RKO (cell line): ENCODE measurements at places on chromosomes 12 and 14.

DNA sequence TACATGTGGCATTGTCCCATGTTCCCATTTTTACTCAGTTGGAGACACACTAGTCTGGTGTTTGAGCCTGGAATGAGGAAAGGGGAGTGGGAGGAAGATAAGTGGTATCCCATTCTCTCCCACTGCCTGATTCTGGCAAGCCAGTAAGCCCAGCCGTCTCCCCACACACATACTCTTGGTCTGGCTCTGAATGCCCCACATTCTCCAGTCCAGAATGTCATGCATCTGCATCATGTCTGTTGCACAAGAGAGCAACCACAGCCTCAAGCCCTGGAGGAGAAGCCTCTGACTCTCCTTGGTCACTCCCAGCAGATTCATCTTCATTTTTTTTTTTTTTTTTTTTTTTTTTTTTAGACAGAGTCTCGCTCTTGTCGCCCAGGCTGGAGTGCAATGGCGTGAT, 48.0 kb downstream of the DRAM1 start:
- no peak for DNase-seq

DNA sequence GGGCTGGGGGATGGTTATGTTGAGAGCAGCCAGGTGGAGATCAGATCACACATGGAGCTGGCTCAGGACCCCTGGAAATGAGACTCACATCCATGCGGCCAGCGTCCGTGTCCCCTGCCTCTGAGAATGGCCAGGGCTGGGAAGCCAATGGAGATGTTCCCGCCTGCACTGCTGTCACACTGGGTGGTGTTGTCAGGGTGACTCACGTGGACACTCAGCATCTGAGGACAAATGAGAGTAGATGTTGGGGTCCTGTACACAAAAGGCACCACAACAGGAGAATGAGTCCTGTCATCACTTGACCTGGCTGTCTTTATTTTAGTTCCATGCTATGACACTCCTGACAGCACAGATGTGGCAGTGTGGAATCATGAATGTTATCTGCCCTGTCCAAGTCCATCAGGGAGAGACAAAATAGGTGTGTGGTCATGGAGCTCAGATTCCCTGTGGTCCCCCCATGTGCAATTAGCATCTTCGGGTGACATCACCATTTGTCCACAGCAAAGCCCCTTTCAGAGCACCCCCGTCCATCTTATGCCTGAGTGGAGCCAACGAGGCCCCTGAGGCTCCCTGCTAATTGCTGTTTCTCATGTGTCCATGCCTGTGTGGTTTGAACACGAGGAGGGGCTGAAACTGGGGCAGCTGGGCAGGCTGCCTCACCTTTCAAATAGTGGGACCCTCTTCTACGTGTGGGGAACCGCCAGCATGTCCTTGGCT, 393.5 kb downstream of the AACS start:
- DNase-seq: no peak

DNA sequence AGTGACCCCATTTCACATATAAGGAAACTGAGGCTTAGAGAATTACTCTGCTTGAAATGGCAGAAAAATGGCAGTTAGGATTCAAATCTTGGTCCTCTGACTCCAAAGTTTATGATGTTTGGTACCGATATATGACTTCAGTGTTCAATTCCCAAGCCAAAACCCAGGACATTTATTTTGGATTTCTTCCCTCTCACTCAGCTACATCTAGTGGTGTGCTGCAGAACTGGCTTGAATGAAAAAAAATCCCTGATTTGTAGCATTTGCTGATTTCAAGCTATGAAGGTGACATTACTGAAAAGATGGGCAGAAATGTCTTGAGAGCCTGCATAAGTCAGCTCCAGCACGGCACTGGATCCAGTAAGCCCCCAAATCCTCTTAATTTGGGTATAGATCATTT, 106.4 kb downstream of the EFCAB11 start:
- no peak for DNase-seq

DNA sequence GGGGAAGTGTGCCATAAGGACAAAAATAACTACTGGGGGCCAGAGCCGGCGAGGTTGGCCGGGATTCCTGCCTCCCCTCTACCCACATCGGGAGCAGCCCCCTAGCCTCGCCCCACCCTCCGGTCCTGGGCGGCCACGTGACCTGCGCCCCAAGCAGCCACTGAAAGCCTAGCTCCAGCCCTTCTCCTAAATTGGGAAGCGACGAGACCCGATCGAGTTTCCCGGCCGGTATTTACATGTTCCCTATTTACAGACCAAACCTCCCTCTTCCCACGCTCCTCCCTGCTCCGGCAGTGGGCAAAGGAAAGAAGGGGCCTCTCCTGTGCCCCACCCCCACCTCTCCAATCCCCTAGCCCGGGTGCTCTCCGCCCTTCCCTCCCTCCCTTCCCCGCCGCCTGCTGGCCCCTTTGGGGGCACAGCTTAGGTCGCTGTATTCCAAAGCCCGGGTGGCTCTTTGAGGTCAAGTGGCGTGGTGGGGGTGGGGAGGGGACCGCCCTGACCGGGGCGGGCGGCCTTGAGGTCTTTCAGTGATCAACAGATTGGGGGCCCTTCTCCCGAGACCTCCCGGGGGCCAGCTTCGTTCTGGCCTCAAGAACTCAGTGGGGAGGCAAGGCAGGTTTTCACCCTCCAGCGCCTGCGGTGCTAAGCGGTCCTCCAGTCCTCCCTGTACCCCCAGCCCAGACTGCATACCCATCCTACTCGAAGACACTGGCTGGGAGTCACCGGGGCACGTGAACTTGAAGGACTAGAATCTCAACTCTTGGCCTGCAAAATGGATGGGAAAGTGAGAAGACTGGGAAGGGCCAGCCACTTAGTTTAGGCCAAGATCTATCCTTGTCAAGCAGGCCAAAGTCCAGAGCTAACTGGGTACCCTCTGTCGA, 6.3 kb upstream of the CTDSP2 start:
- no peak for DNase-seq

GRCh38 chr12:74915718-74916117, 293.9 kb downstream of the KCNC2 start:
- DNase-seq: no peak

- DNase-seq: no peak
Measured at GRCh38 chr14:49546766-49547165, 39.4 kb downstream of the RPS29 start.

DNA sequence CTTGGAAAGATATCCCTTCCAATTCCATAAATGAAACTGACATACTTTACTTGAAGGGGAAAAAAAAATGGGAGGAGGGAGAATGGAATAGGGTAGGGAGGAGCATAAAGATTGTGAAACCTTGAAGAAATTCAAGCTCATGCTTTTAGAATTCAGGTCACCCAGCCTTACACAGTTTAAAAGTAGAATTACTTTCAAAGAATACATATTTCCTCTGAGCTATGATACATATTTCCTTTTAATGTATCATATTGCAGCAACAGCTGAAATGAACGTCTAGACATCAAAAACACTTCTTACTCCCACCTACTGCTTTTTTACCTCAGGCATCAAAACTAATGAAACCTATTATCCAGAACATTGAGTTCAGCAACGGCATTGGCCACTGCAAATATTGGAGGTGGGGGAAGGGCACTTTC, 156.0 kb downstream of the MED13L start:
- DNase-seq: no peak

DNA sequence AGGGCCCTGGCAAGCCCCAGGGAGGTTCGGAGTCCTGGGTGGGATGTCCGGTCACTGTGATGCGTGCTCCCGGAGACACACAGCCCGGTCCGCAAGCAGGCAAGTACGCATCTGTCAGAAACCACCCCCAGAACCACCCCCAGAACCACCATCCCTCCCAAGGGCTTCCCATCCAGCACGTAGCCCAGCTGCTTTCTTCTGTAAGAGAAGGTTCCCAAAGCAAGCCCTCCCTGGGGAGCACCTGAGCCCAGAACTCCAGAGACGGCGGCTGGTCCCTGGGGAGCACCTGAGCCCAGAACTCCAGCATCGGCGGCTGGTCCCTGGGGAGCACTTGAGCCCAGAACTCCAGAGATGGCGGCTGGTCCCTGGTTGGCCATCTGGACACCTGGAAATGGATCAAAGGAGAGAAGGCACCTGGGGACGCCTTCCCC, 2.6 kb upstream of the FBRSL1 start:
- no peak for DNase-seq

GRCh38 chr12:26823390-26823789, 9.6 kb downstream of the ITPR2 start:
- DNase-seq: no peak

- no peak for DNase-seq
Measured at GRCh38 chr12:79156846-79157463, 292.4 kb downstream of the SYT1 start.

DNA sequence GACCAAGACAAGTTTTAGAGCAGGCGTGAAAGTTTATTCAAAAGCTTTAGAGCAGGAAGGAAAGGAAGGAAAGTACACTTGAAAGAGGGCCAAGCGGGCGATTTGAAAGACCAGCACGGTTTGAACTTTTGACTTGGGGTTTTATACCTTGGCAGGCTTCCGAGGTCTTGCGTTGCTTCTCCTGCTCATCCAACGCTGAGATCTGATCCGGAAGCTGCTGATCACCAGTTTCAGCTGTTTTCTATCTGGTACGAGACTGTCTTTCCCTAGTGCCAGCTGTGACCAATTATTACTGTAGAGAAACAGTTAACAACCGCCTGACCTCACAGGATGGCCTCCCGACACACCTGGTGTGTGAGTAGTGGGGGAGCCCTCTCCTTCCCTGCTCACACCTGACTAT, 20.6 kb upstream of the SNRPF start:
- no peak for DNase-seq

DNA sequence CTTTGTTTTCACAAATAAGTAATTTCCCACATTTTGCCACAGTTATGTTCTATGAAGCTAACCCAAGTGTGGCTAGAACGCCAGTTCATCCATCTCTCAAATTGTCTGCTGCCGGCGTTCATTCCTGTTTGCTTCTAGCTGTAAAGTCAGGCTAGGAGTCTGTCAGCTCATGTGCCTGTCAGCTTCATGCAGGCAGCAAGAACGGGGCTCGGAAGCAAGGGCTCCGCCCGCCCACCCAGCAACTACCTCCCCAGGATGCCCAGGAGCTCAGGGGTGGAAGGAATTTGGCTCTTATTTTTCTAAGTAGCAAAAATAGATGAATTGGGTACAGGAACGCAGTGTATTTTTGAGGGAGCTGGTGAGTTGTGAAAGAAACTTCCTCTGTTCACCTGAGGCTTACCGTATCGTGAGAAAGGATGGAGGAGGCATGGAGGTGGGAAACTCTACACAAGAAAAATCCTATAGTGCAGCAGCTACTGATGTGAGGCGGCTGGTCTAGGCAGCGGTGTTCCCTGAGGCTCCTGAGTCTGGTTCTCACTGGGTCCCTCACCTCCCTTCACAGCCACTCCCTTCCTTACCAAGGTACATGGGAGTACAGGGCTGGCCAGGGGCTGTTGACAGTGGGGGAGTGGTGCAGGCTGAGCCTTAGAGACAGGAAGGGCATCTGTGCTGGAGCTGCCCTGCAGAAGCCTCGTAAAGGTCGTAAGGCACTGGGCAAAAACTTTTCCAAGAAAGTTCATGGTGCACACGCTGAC, 54.5 kb upstream of the AMN start:
- DNase-seq: no peak

DNA sequence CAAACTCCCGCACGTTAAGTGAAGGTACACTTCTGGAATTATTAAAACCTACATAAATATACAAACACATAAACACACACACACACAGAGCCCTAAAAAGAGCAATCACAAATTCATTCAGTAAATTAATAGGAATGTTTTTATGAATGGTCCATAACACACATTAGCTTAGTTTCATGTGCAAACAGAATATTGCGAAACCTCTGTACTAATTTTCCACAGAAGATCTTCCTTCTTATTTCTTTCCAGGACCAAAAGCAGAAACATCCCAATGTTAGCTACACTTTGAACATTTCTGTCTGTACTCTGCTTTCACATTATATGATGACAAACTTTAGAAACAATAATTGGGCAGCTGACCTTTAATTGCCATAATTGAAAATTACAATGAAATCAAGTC, 101.6 kb downstream of the SOX5 start:
- no peak for DNase-seq

DNA sequence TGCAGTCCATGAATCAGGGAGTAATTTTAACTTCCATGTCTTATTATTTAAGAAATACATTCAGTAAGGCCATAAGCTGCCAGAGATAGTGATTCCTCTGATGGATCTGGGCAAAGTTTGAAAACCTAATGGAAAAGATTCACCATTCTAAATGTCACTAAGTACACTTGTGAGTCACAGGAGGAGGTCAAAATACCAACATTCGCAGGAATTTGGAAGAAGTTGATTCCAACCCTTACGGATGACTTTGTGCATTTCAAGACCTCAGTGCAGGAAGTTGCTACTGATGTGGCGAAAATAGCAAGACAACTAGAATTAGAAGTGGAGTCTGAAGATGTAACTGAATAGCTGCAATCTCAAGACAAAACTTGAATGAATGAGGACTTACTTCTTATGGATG, 69.8 kb downstream of the OSBPL8 start:
- DNase-seq: peak; percentile 4

DNA sequence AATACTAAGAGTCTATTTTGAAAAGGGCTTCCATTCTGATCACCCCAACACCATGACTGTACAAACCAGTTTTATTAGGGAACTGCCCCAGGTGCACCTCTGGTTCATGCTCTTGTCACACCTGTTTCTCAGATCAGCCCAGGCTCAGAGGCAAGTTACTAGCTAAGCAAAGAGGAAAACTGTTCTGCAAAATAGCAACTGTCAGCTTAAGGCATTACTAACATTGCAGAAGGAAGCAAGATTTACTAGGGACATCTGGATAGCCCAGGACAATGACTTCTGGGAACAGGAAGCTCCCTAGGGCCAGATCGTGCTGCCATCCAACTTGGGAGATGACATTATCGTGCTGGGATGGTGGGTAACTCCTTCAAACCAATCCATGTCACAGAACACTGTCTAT, 30.1 kb downstream of the ANAPC7 start:
- no peak for DNase-seq

DNA sequence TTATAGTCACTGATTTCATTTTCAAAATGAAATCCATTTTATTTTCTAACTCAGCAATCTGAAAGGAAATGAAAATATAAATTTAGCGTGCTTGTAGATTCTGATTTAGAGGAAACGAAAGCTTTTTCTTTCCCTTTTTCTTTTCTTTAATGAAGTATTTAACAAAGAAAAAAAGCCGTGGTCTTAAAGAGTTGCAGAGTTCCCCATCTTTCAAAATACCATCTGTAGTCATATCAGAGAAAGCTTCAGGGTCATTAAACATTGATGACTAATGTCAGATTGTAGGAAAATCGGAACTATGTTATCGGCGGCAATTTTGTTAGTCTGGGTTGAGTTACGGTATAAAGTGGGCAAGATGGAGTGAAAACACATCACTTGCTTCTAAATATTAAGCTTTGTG, 32.3 kb downstream of the DRAM1 start:
- no peak for DNase-seq

GRCh38 chr12:108629824-108630476, 3.7 kb downstream of the SELPLG start:
- peak; percentile 87 for DNase-seq
